Bronchial epithelial cell (primary cell): ENCODE measurements at places on chromosomes 11 and 22. TPM values are rescaled to one million over a fixed set of nuclear protein-coding genes. Genes with fewer than 3 reads are reported as not detected.

Gene FAM180B
- total RNA-seq, result not detected in 2 replicates

Gene NXPE2
- total RNA-seq, result not detected in 2 replicates

Gene P4HA3
- total RNA-seq, result under 0.01 and 0.26 TPM in 2 replicates

Gene C1QTNF4
- 0.13 and 0.26 TPM in 2 replicates for total RNA-seq

Gene RFPL1
- total RNA-seq, result not detected in 2 replicates

- DNase-seq, result no peak
Measured at GRCh38 chr11:32489464-32489863, 54.1 kb upstream of the WT1 start.

- no peak for DNase-seq
Measured at GRCh38 chr22:37219533-37219932, 7.3 kb upstream of the SSTR3 start.

DNA sequence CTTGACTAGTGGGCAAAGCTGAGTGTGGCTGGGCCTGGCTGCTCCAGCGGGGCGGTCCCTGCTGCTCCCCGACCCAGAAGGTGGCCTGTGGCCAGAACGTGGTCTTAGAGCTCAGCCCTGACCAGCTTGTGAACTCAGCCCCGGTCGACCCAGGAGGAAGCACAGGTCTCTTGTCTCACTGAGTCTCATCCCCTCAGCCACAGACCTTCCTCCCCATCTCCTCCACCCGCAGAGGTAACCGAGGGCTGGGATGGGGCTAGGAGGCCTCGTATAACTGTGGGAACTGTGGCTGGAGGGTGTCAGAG, 546.2 kb upstream of the B3GAT1 start:
- no peak for DNase-seq

DNA sequence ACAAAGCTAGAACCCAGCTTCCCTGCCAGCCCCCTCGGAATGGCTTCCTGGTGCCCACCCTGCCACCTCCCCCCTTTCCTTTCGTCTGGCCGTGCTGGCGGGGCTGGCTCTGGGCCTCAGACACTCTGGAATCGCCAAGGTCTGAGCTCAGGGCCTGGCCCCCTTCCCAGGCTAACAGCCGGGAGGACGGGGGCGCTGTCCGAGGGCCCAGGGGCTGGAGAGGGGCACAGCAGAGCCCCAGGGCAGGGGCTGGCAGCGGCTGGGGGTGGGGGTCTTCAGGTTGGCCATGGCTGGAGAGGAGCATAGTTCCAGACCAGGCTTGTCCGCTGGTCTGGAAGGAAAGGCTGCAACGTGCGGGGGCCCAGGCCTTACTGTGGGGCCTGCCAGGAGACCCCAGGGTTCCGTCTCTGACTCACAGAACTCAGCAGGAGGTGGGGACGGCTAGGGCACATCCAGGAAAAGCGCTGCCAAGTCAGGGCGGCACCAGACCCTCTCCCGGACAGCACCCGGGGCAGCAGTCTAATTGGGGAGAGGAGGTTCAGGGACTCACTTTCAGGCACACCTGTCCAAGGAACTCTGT, 861 bp upstream of the LTBP3 start:
- DNase-seq, result no peak

GRCh38 chr11:45752106-45752505, 52.8 kb upstream of the SLC35C1 start:
- DNase-seq, result no peak
